Hematopoietic multipotent progenitor cell treated with erythropoietin and hydrocortisone succinate and interleukin-3 and kit ligand, for 15 days (in vitro differentiated cells): ENCODE measurements at places on chromosomes 12 and 14.

DNA sequence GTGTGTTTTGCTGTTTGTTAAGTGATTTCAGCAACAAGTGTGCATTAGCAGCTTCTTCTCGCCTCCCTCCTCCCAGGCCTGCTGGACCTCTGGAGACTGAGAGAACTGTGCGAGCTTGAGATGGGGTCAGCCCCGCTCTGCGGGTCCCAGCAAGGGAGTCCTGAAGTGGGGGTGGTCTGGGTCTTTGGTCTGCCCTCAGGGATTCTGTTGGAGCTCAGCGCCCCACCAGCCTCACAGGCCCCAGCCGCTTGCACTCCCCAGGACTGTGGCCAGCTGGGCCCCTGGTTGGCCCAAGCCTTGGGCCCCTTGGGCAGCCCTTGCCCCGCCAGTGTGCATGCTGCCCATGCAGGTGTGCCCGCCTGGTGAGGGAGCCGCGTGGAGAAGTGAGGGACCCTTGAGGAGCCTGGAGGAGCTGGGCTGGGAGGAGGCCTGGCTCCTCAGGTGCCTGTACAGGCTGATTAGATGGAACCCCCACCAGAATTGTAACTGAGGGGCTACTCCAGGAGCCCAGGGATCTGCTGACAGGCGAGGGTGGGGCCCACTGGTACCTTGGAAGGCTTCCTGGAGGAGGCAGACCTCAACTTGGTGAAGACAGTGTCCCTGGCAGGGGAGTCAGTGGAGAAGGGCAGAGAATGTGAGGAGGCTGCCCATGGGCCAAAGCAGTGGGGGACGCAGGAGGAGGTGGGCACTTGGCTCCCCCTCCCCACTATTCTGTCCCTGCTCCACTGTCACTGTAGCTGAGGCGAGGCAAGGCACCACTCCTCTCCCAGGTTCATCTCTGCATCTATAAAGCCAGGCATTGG lies 56.7 kb downstream of the BEGAIN start:
- no peak for DNase-seq

DNA sequence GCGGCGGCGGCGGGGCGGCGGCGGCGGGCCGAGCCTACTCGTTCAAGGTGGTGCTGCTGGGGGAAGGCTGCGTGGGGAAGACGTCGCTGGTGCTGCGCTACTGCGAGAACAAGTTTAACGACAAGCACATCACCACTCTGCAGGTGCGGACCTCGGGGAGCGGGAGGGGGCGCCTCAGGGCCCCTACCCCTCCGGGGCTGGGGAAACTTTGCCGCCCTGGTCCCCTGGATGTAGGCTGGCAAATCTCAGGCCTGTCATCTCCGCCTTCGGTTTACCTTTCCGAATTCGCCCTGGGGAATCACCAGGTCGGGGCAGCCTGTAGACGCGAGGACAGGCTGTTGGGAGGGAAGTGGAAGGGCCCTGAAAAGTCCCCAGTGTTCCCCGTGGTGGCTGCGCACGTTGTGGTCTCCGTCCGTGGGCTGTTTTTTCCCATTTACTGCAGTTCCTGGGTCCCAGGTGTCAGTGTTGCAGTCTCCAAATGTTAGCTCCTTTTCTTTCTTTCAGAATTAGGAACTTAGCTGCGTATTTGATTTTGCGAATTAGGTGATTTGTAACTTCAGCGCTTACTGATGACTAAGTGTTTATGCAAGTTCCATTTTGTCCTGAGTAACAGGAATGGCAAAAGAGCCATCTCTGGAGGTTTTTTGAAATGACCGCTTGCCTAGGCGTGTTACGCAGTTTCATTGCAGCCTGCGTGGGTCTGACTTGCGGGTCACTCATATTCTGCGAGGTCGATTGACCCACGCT lies 656 bp downstream of the RAB21 start:
- DNase-seq, result peak; percentile 44

- no peak for DNase-seq
Observed at GRCh38 chr14:50222055-50222613, 9.2 kb downstream of the SOS2 start.

GRCh38 chr14:54548491-54548890 lies 18.4 kb upstream of the SAMD4A start:
- DNase-seq, result no peak

DNA sequence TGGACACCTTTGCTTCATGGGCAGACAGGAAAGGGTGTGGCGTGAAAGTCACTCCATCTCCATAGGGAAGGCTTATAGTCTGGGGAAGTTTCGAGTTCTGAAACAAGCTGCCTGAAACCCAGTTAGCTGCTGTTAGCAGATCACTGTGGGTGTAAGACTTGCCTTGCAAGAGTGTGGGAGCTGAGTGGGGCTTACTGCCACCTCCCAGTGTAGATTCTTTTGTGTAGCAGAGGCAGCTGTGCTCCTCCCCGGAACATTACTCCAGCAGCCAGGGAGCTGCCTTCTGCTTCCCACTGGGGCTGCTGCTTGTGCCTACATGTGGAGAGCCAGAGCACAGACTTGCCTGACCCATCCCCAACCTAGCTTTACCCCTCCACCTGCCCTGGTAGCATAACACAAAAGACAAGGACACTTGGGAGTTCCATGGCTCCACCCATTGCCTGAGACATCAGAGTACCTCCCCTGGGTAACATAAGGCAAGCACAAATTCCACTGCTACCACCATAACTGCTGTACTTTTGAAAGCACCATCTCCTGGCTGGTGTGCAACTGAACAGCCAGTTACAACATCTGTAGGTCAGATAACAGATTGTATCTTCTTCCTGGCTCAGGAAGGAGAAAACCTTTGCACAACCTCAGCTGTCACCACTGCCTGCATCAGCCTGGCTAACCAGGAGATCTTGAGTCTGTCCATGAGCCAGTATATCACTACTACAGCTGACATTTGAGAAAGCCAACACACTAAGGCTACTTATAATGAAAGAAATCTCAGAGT lies 69.5 kb downstream of the ADAMTS20 start:
- no peak for DNase-seq

GRCh38 chr12:128004383-128004938 lies 262.5 kb upstream of the TMEM132C start:
- DNase-seq, result no peak

DNA sequence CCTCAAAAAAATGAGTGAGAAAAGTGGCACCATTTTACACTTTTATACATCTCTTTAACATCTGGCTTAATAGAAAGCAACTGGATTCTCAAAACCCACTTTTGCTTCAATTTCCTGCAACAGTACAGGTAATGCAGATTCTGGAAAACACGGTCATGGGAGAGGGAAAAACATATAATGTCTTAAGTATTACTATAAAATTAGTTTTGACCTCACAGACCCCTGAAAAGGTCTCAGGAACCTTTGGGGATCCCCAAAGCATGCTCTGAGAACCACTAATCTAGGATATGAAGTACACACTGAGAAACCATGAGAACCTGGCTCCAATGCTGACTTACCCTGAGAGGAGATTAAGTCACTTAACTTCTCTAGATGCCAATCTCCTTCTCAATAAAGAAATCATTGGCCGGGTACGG lies 64.7 kb downstream of the PPP2R5E start:
- no peak for DNase-seq

DNA sequence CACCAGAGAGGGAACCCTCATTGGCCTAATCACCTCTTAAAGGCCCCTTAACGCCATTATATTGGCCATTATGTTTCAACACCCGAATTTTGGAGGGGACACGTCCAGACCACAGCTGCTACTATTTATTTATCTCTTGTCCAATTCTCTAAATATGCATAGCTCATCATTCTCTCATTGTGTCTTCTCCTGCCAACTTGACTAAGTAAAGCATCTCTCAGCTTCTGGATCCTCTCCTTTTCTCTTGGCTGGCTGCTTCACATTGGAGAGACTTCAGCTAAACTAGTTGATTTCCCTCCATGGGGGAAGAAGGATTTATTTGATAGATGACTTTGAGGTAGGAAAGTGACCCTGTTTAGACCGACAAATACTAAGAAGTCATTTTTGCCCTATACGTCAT lies 120.4 kb upstream of the KRR1 start:
- DNase-seq, result no peak

- no peak for DNase-seq
Observed at GRCh38 chr12:5273709-5274108, 158.2 kb upstream of the NTF3 start.

GRCh38 chr14:94278731-94279130 lies 14.3 kb downstream of the SERPINA10 start:
- no peak for DNase-seq

DNA sequence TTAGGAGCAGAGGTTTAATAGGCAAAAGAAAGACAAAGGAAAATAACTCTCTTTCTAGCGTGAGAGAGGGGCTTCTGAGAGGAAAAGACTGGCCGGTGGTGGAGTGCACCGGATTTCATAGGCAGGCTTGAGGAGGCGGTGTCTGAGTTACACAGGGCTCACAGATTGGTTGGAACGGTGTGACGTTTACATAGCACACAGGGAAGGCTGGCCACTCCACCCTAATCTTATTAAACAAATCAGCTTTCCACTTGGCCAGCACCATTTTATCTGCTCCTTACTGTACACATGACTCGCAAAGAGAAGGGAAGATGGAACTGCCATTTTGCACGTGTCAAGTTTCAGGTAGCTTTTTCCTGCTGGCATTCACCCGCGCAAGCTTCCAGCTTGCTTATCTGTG lies 587.7 kb downstream of the RPL10L start:
- no peak for DNase-seq

DNA sequence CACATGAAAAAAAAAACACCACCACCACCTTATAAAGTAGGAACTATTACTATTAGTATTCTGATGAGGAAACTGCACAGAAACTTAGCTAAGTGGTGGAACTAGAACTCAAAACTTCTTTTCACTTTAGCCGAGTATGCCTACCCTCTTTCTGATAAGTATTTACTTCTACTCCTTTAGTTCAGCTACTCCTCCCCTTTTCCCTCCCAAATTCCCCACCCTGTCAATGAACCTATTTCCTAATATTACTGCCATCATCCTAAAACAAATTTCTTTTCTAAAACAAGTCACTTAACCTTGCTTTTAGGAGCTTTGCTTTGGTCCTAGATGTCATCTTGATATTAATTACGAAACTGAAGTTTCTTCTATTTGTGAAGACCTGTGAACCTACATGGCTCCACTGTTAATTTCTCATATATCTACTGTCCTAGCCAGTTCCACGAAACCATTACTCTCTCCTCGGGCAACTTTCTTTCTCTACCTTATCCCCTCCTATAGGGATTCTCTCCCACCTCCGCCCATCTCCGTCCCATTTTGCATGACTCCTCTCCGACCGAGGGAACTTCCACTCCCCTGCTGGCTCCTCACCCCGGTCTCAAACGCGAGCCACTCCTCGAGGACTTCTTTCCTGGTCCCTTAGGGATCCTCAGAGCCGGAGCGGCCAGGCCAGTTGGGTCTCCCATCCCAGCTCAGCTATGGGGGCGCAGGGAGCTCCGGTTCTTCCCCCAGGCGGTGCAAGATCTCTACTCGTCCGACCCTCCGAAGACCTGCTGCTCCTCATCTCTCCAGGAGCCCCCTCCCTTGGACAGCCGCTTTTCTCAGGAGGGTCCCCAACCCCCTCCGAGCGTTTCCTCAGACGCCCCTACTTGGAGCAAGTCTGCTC lies 1.1 kb downstream of the NUMB start:
- DNase-seq, result no peak

- DNase-seq, result no peak
Observed at GRCh38 chr12:14883686-14884085, 2.0 kb downstream of the MGP start.
